A549 treated with CORT108297 at 1 μM for 4 hours (cell line): ENCODE measurements at places on chromosomes 7 and 10. TPM values are rescaled to one million over a fixed set of nuclear protein-coding genes. Genes with fewer than 3 reads are reported as not detected.

CUBN gene
- total RNA-seq: 0.01 to 0.10 TPM (median 0.03 TPM) in 5 replicates

MYOZ1 gene
- total RNA-seq: not detected in 5 replicates

ARPC1B gene
- 287 to 301 TPM (median 297 TPM) in 5 replicates for total RNA-seq

MSRB2 gene
- 10.5 to 18.7 TPM (median 17.5 TPM) in 5 replicates for total RNA-seq

TMEM254 gene
- 14.9 to 22.7 TPM (median 20.0 TPM) in 5 replicates for total RNA-seq

POLR2J2 gene
- total RNA-seq: 0.10 to 0.75 TPM (median 0.52 TPM) in 5 replicates

ABCB4 gene
- not detected in 5 replicates for total RNA-seq

FAM131B gene
- 0.34 to 0.53 TPM (median 0.49 TPM) in 5 replicates for total RNA-seq
